AG10803 (cell line): ENCODE measurements at places on chromosomes 11 and 22.

DNA sequence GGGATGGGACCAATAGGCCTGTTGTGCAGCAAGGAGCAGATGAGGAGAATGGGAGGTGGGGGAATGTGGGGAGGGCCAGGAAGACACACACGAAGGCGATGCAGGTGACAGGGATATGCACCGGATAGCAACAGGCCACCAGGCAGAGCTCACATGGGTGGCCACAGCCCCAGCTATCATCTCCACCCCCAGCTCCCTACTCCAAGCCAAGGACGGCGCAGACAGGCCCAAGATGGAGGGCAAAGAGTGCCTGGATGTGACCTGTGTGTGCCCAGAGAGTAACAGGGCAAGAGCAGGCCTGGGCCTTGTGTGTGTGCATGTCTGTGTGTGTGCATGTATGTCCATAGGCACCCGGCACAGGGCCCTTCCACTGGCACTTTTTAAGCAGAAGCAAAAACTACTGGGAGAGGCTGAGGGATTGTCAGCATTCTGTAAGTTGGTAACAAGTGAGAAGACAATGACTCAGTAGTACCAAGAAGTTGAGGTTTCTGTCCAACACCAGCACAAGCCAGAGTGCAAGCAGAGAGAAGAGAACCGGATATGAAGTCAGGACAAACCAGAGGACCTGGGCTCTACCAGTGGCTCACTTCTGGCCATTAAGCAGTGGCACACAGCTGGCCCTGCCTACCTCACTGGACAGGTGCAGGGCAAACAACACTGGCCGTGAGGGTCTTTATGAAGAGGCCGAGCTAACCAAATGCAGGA, 36.4 kb downstream of the NRXN2 start:
- no peak for DNase-seq

DNA sequence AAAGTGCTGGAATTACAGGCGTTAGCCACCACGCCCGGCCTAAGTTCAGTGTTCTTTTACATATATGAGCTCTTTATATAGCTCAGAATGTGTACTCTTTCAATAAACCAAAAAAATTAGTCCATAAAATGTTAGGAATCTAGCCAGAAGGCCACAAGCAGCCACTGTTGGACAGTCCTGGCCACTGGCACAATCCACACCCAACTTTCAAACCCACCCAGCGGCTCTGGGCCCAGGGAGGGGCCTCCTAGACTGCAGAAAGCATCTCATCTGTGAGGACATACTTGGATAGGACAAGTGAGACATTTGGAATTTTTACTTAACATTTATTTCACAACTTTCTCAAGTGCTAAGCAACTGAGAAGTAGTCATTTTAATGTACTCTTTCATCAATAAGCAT, 6.4 kb downstream of the PACSIN2 start:
- peak; percentile 78 for DNase-seq

DNA sequence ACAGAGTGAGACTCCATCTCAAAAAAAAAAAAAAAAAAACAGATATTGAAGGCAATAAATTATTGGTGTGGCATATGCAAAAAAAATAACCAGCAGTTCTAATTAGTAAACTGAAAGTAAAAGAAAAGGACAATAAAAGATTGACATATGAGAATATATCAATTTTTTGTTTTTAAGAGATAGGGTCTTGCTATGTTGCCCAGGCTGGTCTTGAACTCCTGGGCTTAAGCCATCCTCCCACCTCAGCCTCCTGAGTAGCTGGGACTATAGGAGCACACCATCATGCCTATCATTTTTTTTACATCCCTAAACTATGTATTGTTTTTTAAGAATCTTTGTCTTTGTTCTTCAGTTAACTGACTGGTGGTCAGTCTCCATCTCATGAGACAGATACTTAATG, 31.5 kb downstream of the PACSIN2 start:
- no peak for DNase-seq

DNA sequence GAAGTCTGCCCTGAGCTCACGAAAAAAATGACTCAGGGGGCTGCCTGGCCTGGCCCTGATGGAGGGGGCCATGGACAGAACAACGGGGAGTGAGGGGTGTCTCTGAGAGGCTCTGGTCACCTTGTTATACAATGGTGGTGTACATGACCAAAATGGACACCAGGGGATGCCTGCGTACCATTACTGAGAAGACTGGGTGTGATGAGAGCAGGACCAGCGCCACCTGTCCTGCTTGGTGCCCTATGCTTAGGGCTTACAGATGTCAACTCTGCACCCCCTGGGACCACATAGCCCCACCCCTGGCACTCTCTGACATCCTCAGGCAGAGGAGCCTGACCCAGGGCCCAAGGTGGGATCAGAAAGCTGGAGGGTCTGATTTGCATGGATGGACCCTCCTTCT, 104.8 kb downstream of the ZNF280B start:
- DNase-seq, result no peak

- no peak for DNase-seq
These were observed 163.7 kb upstream of the DDI1 start for GRCh38 chr11:103872748-103873147.

GRCh38 chr22:48531761-48532435, 1295.8 kb downstream of the BRD1 start:
- DNase-seq, result no peak

GRCh38 chr11:106161775-106162634, 84.5 kb downstream of the AASDHPPT start:
- DNase-seq, result no peak

DNA sequence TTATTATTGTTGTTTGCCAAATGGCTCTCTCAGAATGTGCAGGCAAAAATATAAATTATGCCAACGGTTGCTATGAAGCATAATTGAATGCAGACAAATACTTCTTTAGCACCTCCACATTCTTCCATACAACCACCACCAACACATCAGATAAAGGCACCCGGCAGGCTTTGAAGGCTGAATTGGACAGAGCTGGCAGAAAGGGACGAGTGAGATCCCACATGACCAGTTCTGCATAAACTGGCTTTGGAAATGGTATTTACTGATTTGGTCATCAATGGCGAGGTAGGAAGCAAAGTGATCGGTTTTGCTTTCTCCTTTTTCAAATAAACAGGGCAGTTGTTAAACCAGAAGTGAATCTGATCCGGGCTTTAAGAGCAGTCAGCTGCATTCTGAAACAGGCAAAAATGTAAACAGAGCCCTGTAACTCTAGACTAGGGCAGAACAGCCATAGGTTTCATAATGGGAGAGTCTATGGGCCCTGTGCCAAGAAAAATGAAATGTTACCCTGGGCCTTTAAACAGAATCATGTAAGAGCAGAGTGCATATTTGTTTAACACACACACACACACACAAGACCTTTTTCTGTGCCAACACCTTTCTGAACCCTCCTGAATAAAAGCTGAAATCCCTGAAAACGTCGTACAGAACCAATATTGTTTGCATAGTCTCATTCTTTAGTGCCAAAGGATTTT, 97.7 kb downstream of the MPPED2 start:
- peak; percentile 6 for DNase-seq

DNA sequence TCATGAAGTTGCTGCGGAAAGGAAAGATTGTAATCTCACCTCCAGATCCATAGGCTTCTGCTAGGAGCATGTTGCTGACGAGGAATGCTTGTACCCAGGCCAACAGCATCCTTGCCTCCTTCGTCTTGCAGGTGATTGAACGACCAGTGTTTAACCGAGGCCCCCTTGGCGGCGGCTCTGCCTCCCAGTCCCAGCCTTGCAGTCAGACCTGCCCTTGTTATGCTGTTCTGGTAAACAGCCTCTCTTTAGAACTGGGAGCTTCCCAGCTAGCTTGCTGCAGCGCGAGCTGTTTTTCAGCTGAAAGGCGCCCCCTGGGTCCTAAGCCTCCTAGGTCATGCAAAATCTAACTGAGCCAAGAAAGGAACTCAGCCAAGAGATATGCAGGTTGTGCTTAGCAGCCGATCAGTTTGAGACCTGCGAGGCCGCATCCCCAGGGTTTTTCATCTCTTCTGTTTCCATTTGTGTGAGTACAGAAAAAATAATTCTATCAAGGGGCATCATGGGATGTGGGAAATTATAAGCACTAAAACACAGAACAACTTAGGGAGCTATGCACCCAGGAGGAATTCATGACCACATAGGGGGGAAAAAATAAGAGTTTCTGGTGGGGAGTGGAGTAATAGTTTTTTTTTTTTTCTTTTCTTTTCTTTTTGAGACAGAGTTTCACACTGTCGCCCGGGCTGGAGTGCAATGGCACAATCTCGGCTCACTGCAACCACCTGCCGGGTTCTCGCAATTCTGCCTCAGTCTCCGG, at the start of gene PIK3IP1:
Gene PIK3IP1 (minus strand): TSS at position 253 of the 754 bp plus-strand sequence. CDS start 144 bp downstream, at position 109.
- peak; percentile 83 for DNase-seq

- no peak for DNase-seq
These were observed 9.8 kb downstream of the APOL5 start for GRCh38 chr22:35727436-35727835.

GRCh38 chr11:79087961-79088318, 352.9 kb downstream of the TENM4 start:
- peak; percentile 12 for DNase-seq

GRCh38 chr22:39635719-39636118, 65.2 kb downstream of the CACNA1I start:
- no peak for DNase-seq

GRCh38 chr11:100687054-100687629, at the start of gene ARHGAP42:
ARHGAP42 (plus strand) TSS chr11:100687288; CDS start chr11:100687679, 391 bp downstream.
- DNase-seq, result peak; percentile 55

- no peak for DNase-seq
These were observed 473.7 kb upstream of the ISX start for GRCh38 chr22:34592123-34592740.

GRCh38 chr11:15169815-15170551, 55.3 kb downstream of the INSC start:
- DNase-seq, result no peak

- DNase-seq, result no peak
These were observed 17.8 kb upstream of the XBP1 start for GRCh38 chr22:28817919-28818859.

DNA sequence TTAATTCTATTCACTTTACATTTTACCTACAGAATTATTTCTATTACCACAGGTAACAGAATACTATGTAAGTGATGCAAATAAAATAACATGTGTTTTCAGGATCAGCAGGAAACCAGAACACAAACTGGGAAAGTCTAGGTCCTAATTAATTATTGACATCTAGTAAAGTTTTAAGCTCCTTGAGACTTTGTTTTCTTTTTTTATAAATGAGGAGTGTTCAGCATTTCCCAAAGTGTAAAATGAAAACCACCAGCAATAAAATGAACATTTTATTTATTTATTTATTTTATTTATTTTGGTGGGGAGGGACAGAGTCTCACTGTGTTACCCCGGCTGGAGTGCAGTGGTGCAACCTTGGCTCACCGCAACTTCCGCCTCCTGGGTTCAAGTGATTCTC, 123.6 kb downstream of the ARHGAP42 start:
- DNase-seq, result no peak

- DNase-seq, result no peak
These were observed 53.5 kb upstream of the SLC25A1 start for GRCh38 chr22:19231986-19232385.

GRCh38 chr11:78886616-78887015, 312.0 kb upstream of the NARS2 start:
- DNase-seq, result peak; percentile 15

- no peak for DNase-seq
These were observed 149.8 kb upstream of the PITPNB start for GRCh38 chr22:28068826-28069225.

DNA sequence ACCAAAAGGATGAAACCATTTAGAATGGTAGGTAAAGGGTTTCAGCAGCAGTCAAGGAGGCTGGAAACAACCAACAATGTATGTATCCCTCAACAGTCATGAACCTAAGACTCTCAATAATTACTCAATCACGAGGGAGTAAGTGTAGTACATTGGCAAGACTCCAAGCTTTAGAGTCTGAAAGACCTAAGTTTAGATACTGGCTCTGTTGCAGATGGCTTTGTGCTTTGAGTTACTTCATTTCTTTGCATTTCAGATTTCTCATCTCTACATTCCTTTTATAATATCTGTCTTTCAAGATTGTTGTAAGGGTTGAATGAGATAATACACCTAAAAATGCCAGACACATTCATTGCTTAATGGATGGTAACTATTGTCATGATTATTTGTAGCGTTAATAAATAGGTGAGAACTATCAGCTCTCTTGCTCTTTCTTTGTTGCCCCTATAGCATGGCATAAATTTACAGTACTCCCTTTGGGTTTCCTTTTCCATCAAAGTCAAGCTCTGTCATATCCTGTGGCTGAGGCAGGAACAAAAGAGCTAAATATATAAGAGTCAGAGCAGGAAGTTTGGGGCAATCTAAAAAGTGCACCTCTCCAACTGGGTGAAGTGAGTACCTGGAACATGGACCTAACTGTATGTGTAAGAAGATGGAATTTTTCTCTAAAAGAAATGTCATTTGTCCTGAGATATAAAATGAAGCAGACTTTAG, 228.2 kb upstream of the ZC3H12C start:
- DNase-seq, result peak; percentile 54

GRCh38 chr11:108875134-108875533, 210.3 kb downstream of the DDX10 start:
- no peak for DNase-seq

GRCh38 chr11:46625406-46625805, 8.1 kb downstream of the ATG13 start:
- no peak for DNase-seq

DNA sequence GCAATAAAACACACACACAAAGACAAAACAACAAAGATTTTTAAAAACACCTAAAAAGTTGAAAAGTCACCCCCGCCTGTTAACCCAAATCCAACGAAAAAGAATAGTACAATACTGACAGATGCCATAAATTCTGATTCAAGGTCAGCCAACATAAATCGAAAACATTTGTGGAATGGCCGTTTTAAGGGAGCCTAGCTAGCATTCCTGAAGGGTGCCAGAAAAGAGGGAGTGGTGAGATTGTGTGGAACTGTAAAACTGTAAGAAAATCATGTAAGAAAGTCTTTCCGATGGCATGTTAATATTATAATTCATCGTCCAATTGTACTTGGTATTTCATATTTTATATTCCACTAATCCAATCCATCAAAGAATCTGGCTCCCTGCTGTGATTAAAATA, 75.1 kb downstream of the RAB38 start:
- DNase-seq, result peak; percentile 37

DNA sequence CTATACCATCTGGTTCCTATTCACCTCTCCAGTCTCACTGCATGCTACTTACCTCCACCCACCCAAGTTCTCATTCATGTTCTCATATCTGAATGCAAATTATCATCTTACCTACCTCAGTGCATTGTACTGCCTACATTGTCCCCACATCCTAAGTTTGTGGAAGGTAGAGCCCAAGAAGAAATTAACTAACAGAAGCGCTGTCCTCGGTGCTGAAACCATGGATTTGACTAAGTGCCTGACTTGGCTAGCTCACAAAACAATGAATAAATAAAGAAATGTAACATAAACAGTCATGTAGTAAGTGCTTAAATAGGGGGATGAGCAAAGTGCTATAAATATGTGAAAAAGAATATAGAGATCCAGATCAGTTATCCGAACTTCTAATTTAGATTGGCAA, 63.2 kb downstream of the GRIA4 start:
- DNase-seq, result peak; percentile 30

- DNase-seq, result peak; percentile 29
These were observed 33.7 kb upstream of the MPPED1 start for GRCh38 chr22:43377896-43378704.

- no peak for DNase-seq
These were observed 14.6 kb downstream of the TRMU start for GRCh38 chr22:46350121-46350520.

GRCh38 chr11:132865623-132866022, 666.7 kb downstream of the OPCML start:
- DNase-seq, result no peak
